Activated naive CD4-positive, alpha-beta T cell (primary cell): ENCODE measurements at places on chromosomes 5 and 9.

- DNase-seq = no peak
These were observed 8.1 kb downstream of the IL12B start for GRCh38 chr5:159322180-159322579.

DNA sequence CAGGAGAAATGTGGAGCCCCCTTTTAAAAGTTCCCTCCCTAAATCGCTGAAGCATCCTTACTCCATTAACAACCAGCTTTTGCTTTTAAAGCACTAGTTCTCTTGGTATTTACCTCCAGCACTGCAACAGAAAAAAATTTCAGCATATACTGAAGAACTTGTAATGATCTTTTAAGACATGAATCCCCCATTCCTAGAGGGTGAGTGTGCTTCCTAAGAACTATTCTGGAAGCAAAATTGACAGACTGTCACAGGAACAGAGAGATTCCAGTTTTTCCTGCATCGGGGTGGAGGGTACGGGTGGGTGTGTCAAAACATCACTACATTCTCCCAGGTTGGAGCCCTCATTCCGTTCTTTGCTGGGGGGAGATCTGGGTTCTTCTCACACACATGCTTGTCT, 151.9 kb downstream of the EBF1 start:
- DNase-seq = no peak

DNA sequence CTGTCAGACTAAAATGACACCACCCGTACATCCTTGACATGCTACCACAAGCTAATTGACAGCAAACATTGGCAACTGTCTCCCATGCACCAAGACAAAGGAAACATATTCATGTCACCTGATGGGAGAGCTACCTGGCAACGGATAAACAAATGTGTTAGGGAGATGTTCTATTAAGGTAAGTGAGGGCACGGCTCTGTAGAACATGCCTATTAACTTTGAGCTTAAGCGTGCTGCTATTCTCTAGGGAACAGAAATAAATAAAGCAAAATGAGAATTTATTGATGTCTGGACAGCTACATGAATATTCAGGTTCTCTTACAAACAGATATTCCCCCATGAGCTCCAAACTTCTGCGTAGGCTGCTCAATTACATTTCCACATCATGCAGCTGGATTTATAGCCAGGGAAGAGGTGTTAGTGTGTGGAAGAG, 361.4 kb upstream of the RFX3 start:
- no peak for DNase-seq

DNA sequence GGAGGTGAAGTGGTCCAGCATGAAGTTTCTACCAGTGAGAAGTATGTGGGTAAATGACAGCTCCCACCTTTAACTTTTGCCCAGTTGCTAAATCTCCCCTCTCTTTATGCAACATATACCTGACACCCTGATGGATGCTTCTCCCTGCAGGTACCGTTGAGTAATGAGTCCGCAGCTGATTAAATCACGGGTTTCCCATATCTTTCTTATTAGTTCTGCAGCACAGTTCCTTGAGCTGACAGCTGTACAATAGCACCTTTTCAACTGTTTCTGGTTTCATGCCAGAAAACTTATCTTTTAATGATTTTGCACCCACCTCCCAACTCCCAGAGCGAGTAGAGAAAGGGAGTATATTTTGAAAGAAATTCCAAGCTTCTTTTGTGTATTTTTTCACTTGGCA, 161.0 kb upstream of the TUT7 start:
- DNase-seq = no peak

DNA sequence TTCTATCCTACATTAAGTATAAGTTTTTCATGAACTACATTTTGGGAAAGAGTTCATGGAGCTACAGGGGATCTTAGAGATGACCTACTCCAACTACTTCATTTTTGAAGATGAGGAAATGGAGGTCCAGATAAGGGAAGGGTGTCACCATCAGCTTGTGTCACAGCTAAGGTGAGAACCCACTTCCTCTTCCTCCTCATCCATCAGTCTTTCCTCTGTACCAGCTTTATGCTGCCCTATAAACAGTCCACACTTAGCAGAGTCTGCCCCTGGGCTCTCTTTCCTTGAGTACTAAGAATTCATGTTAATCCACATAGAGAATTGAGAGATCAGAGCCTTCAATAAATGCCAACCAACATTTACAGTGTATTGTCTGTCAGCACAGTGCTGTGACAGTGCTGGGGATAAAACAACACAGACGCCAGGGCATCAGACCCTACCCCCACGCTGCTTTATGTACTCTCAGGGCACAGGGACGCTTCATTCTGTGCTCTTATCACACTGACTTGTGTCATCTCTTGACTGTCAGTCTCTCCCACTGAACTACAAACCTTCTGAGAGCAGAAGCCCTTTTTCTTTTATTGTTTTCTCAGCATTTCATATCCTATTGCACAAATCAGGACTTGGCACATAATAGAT, 22.1 kb downstream of the ADRB2 start:
- no peak for DNase-seq

DNA sequence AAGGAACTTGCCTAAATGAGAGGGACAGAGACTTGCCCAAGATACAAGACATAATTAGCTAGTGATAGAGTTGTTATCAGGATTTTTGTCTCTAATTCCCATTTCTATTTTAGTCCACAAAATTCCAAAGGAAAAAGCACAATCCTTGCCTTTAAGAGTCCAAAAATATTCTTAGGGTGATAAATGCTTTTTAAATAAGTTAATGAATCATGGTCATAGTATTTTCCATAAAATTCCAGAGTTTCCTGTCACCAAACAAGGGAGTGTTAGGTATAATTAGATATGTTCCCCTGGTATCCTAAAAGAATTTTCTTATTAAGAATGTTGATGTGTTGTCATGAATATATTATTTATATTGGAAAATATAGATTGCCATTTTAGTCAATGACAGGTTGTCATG, 21.8 kb upstream of the CEP72 start:
- no peak for DNase-seq

DNA sequence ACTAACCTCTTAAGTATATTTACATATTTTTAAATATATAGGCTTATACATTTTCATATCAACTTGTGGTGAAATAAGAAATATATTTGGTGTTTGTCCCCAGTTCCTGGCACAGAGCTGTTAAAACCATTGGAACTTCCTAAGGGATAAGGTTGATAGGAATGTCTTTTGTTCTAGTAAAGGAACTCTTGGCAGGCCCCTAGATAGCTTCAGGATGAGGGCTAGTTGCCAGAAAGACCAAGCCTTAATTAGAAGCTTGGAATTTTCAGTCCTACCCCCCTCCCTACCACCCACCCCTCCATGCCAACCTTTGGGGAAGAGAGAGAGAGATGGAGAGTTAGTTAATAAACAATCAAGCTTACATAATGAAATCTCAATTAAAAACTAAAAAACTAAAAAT, 638.6 kb upstream of the ACO1 start:
- DNase-seq = no peak
